Femur (tissue), 1 donor: ENCODE measurements at places on chromosomes 7 and 10.

DNA sequence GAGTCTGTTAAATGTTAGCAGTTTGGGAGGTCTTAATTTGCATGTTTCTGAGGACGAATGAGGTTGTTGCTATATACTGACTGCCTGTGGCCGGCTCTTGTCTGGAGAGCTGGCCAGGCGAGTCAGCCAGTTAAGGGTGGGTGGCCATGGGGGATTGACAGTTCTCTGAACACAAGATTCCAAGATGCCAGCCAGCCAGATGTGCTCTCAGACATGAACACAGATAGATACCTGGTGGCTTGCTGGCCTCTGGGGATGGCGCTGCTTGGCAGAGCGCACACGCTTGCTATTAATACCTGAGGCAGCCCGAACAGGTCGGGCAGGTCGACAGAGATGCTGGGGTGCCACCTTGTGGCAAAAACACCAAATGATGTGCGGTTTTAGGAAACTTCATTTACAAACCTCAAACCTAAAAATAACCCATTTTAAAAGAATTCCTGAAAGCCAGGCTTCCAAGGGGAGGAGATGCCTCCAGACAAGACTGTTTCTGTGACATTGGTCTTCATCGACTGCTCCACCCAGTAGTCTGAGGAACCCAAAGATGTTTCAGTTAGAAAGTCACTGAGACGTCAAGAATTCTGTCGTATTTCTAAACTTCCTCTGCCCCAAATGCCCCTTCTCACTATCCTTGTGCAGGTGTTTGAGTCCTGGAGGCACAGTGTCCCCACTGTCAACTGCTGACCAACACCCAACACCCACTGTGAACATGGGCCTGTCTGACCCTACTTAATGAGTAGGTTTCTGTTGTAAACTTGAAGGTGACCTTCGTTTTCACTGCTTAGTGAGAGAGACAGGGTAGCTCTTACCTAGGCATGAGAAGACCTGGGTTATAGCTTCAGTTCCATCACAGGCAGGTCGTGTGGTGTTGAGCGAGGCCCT is 123.4 kb downstream of the NT5C2 start:
- peak; percentile 59 for DNase-seq

- DNase-seq, result no peak
These were observed 418.6 kb upstream of the ZMIZ1 start for GRCh38 chr10:78650122-78650521.

- no peak for DNase-seq
These were observed 303.7 kb downstream of the INHBA start for GRCh38 chr7:41399171-41399570.

- DNase-seq, result no peak
These were observed 5.0 kb upstream of the AQP1 start for GRCh38 chr7:30906515-30907240.

DNA sequence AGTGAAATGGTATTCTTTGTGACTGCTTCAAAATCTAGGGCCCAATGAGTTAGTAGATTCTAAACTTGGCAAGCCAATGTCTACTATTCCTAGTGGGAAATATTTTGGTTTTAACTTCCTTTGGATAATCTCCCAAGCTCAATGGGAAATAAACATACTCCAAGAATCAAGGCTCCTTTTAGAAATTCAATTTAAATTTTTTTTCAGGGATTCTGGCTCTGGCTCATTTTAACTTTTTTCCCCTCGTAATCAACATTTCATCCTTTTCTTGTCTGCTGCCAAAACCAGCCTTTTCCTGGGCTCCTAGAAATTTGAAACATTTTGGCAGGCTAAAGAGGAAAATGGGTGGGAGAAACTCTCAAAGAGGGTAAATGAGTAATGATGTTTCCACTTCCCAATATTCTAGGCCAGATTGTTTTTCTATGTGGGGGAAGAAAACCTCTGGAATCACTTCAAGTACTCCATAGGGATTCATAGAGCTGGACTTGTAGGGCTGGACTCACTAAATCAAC is 85.6 kb upstream of the AGR3 start:
- DNase-seq, result no peak

GRCh38 chr10:103517234-103518085 is 24.0 kb downstream of the NEURL1 start:
- DNase-seq, result no peak

- DNase-seq, result no peak
These were observed 4.8 kb downstream of the MNX1 start for GRCh38 chr7:157005456-157006204.

DNA sequence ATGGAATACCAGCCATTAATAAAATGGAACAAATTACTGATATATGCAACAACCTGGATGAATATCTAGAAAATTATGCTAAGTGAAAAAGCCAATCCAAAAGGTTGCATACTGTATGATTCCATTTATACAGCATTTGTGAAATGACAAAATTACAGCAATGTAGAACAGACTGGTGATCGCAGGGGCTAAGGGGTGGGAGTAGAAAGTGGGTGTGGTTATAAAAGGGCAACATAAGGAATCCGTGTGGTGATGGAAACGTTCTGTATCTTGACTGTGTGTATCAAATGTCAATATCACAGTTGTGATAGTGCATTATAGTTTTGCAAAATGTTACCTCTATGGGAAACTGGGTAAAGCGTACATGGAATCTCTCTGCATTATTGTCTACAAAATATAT is 15.0 kb downstream of the CEP41 start:
- no peak for DNase-seq

GRCh38 chr10:91590904-91591796 is 41.7 kb downstream of the PPP1R3C start:
- peak; percentile 71 for DNase-seq

DNA sequence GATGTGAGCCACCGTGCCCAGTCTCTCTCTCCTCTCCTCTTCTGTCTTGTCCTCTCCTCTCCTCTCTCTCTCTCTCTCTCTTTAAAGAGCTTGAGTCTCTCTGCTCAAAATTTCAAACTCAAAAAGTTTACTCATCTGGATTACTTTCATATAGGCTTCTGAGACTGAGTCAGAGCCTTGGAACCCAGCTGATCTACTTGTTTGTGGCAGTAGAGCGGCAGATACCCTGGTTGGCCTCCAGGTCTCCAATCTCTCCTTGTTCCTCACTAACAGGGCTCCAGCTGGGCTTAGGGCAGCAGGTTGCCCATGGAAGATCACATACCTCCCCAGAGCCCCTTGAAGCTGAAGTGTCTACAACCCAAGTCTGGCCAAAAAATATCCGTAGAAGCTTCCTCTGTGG is 51.0 kb downstream of the HHEX start:
- DNase-seq, result no peak

GRCh38 chr7:11127114-11127785 is 153.6 kb downstream of the PHF14 start:
- DNase-seq, result no peak

GRCh38 chr10:133187091-133187905 is 27.3 kb downstream of the KNDC1 start:
- no peak for DNase-seq

DNA sequence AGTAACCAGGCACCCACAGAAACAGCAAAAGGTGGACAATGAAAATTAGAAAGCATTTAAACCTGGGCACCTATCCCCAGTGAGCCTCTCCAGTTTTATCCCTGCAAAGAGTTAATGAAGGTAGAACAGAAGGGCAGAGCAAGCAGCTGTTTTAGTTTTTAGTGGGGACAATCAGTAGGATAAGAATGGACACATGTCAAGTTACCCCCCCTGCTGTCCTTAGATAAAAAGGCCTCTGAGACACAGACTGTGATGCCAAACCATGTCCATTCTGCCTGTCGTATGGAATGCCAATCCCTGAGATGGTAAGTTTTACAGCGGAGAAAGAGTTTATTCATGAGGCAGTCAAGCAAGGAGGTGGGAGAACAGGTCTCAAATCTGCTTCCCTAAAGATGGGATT is 162.6 kb upstream of the AGR3 start:
- DNase-seq, result no peak

- no peak for DNase-seq
These were observed 4.3 kb downstream of the PHYHIPL start for GRCh38 chr10:59180689-59181270.

DNA sequence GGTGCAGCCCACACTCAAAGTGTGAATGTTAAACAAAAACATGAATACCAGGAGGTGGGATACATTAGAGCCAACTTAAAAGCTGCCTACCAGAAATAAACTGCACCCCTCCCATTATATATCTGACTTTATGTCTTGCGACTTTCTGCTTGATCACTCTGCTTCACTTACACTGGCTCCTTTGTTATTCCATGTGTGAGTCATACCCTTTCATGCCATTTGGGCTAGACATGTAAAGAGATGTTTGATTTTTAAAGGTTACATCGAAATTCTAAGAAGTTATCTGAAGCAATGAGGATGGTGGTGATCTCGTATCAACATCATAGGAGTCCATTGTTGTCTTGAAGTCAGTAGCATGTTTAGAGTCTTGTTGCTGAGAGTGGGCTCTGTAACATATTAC is 31.6 kb upstream of the ETV1 start:
- DNase-seq, result no peak

DNA sequence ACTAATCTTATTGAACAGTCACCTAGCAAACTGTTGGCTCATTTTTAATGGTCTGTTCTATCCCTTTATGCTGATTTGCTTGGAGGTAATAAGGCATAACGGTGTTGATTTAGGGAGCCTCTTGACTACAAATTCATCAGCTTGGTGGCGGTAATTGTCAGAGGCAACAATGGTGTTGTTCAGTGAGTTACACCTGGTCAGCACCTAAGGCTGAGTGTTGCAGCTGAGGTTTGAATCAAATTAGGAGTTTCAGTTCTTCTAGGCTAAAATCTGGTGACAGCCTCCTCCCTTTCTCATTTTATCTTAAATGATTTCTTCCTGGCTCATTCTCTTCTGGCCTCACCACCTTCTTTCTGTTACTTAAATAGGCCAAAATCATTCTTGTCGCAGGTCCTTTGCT is 42.3 kb upstream of the SP8 start:
- DNase-seq, result no peak

- no peak for DNase-seq
These were observed 17.3 kb upstream of the GRIFIN start for GRCh38 chr7:2493205-2494164.
